Muscle of leg (tissue), 16 donors: ENCODE measurements at places on chromosomes 13 and 19. TPM values are rescaled to one million over a fixed set of nuclear protein-coding genes. Genes with fewer than 3 reads are reported as not detected.

The CBARP gene
- total RNA-seq: 0.84 TPM

The PNMA8B gene
- 3.5 TPM for total RNA-seq

The ZFR2 gene
- total RNA-seq: under 0.01 TPM

The BBC3 gene
- 2.9 TPM for total RNA-seq

The ICAM4 gene
- total RNA-seq: 0.35 TPM

The SRRM5 gene
- total RNA-seq: 0.18 TPM

The SIGLECL1 gene
- not detected for total RNA-seq

The MEDAG gene
- 9.7 TPM for total RNA-seq

The SERPINE3 gene
- total RNA-seq: not detected

The IGFL1 gene
- not detected for total RNA-seq

The CPB2 gene
- not detected for total RNA-seq

The ZNF579 gene
- 4.7 TPM for total RNA-seq

GRCh38 chr13:40026174-40026585, 370.7 kb downstream of the COG6 start:
- H3K36me3 ChIP-seq: no peaks in the 10 kb centered on the region
- no peak for DNase-seq
- no peak overlapping the region for H3K27ac ChIP-seq
- no peak overlapping the region for H3K4me3 ChIP-seq
- H3K4me1 ChIP-seq: peaks cover 2% of the 10 kb centered on the region

DNA sequence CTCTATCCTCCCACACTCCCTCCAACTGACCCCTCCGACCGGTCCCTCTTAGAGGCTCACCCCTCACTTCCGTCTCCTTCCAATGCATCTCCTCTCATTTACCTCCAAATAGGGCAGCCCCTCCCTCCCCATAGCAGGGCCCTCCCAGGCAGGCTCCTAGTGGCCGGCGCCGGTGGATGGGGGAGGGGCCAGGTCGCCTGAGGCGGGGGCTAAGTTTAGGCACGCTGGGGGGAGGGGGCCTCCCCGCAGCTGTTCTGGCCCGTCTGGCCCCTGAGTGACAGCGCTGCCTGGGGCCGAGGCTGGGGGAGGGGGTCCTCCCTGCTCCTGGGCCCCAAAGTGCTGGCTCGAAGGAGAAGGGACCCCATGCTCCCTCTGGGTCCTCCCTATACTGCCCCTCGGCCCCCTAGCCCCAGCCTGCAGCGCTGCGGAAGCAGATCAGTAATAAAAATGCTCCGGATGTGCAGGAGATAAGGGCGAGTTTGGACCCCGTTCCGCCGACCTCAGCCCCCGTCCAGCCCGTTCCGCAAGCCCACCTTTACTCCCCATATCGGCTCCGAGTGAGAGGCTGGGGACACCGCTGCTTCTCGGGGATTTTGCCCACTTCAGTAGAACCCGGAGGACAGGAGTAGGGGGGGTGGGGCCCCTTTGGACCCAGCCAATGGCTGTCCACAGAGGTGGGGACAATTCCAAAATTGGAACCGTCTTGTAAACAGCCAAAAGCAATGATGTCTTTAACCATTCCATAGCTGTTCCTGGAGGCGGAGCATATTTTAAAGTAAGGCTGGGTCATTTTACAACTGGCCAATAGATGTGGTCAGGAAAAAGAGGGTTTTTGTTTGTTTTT, 4.0 kb downstream of the RTN2 start:
- peaks cover 13% of the 10 kb centered on the region for H3K36me3 ChIP-seq
- peak; percentile 94 for DNase-seq
- H3K4me1 ChIP-seq: peaks cover 27% of the 10 kb centered on the region
- peak overlapping the region; percentile 85 for H3K4me3 ChIP-seq
- H3K27ac ChIP-seq: peak overlapping the region; percentile 98

- H3K4me3 ChIP-seq: no peak overlapping the region
- peaks cover 96% of the 10 kb centered on the region for H3K27me3 ChIP-seq
- H3K4me1 ChIP-seq: peaks cover 10% of the 10 kb centered on the region
- DNase-seq: no peak
- no peaks in the 10 kb centered on the region for H3K36me3 ChIP-seq
These were observed 1.4 kb upstream of the ERFL start for GRCh38 chr19:41929536-41930071.

DNA sequence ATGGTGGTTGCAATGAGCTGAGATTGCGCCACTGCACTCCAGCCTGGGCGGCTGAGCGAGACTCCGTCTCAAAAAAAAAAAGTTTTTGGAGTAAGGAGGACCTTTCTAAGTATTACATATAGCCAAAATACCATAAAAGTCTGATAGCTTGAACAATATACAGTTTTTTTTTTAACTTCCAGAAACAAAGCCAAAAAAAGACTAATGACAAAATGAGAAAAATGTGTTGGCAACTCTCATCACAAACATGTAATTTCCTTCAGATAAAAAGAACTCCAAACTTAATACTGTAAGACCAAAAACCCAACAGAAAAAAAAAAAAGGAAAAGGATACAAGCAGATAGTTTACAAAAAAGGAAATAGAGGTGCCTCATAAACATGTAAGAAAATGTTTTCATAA, 68.2 kb upstream of the MED4 start:
- no peak overlapping the region for H3K4me3 ChIP-seq
- no peaks in the 10 kb centered on the region for H3K36me3 ChIP-seq
- peak; percentile 53 for DNase-seq
- no peaks in the 10 kb centered on the region for H3K27me3 ChIP-seq
- peaks cover 8% of the 10 kb centered on the region for H3K4me1 ChIP-seq
- no peak overlapping the region for H3K27ac ChIP-seq

- peak overlapping the region; percentile 84 for H3K4me3 ChIP-seq
- peak; percentile 99 for DNase-seq
- peaks cover 21% of the 10 kb centered on the region for H3K36me3 ChIP-seq
- peaks cover 64% of the 10 kb centered on the region for H3K4me1 ChIP-seq
- H3K27me3 ChIP-seq: peaks cover 26% of the 10 kb centered on the region
- H3K27ac ChIP-seq: peak overlapping the region; percentile 100
These were observed 338 bp upstream of the UBE2M start for GRCh38 chr19:58558623-58559274.

DNA sequence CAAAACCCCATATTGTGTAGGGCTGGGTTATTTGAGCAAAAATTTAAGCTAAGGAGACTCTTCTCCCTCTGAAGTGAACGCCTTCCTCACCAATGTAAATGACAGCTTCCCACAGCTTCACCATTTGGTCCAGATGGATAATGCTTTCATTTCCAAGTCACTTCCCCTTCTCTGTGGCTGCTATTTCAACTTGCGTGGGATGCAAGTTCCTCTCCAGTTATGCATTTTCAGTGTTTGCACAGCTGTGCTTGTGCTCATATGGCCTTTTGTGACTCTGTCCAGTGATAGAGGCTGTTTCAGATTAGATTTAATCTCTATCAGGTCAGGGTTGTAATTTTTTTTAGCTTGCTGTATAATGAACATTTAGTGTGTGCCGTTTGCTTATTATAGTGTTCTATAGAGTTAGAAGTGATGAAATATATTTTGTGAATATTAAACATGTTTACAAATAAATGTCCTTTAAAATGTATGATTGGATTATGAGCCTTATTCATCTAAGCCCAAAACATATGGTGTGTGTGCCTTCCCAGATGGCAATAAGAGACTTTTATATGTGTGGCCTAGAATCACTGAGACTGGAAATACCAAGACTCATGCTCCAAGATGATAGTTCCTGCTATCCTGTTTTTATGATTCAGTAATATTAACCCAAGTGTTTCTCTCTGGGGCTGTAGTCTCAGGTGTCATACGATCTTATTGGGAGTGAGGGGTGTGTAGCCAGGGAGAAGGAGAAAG, 86.6 kb downstream of the TNFRSF19 start:
- no peaks in the 10 kb centered on the region for H3K27me3 ChIP-seq
- H3K27ac ChIP-seq: peak overlapping the region; percentile 48
- no peaks in the 10 kb centered on the region for H3K36me3 ChIP-seq
- H3K4me3 ChIP-seq: no peak overlapping the region
- H3K4me1 ChIP-seq: peaks cover 23% of the 10 kb centered on the region

- no peak overlapping the region for H3K4me3 ChIP-seq
- H3K36me3 ChIP-seq: no peaks in the 10 kb centered on the region
- H3K27me3 ChIP-seq: no peaks in the 10 kb centered on the region
- no peaks in the 10 kb centered on the region for H3K4me1 ChIP-seq
- H3K27ac ChIP-seq: no peak overlapping the region
These were observed 49.9 kb upstream of the RFXAP start for GRCh38 chr13:36769126-36769525.

DNA sequence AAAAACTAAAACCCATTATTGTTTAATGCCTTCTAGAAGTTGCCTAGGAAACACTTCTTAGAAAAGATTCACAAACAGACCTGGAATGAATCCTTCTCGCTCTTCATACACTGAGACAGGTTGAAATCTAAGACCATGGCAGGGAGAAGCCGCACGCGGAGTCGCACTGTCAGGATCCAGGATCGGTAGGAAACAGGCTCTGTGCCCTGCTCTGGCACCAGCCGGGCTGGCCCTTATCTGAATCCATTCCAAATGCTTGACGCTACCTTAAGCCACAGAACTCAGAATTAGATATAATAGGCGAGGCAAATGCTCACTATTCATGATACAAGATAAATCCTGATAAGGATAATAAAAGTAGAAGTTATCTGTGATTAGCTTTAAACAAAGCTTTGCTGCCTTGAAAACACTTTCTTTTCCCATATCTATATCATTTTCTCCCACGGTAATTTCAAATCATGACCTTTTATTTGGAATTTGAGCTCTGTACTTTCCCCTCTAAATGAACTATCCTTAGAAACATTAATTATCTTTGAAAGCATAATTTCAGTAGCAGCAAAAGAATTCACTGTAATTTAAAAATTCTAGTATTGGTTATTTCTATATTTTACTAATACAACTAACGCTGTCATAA, 385.6 kb downstream of the IRS2 start:
- H3K36me3 ChIP-seq: no peaks in the 10 kb centered on the region
- no peaks in the 10 kb centered on the region for H3K27me3 ChIP-seq
- H3K4me1 ChIP-seq: no peaks in the 10 kb centered on the region
- H3K4me3 ChIP-seq: no peak overlapping the region
- DNase-seq: no peak
- H3K27ac ChIP-seq: no peak overlapping the region

GRCh38 chr19:7203332-7203731, 90.9 kb downstream of the INSR start:
- no peak overlapping the region for H3K27ac ChIP-seq
- no peak overlapping the region for H3K4me3 ChIP-seq
- H3K36me3 ChIP-seq: no peaks in the 10 kb centered on the region

- no peak overlapping the region for H3K4me3 ChIP-seq
- H3K27ac ChIP-seq: no peak overlapping the region
- peaks cover 2% of the 10 kb centered on the region for H3K4me1 ChIP-seq
- no peak for DNase-seq
- peaks cover 27% of the 10 kb centered on the region for H3K27me3 ChIP-seq
- peaks cover 10% of the 10 kb centered on the region for H3K36me3 ChIP-seq
These were observed 1.2 kb upstream of the STXBP2 start for GRCh38 chr19:7635670-7636069.

- H3K4me3 ChIP-seq: no peak overlapping the region
- no peaks in the 10 kb centered on the region for H3K36me3 ChIP-seq
- no peaks in the 10 kb centered on the region for H3K4me1 ChIP-seq
- no peak overlapping the region for H3K27ac ChIP-seq
These were observed 40.7 kb downstream of the FGF14 start for GRCh38 chr13:102361113-102361512.

GRCh38 chr13:86051134-86052103, 252.2 kb upstream of the SLITRK6 start:
- no peaks in the 10 kb centered on the region for H3K4me1 ChIP-seq
- H3K4me3 ChIP-seq: no peak overlapping the region
- H3K27ac ChIP-seq: no peak overlapping the region
- no peaks in the 10 kb centered on the region for H3K27me3 ChIP-seq
- H3K36me3 ChIP-seq: no peaks in the 10 kb centered on the region

GRCh38 chr13:59946944-59947343, 216.8 kb downstream of the DIAPH3 start:
- no peak for DNase-seq
- no peak overlapping the region for H3K27ac ChIP-seq
- H3K4me1 ChIP-seq: no peaks in the 10 kb centered on the region
- H3K4me3 ChIP-seq: no peak overlapping the region

DNA sequence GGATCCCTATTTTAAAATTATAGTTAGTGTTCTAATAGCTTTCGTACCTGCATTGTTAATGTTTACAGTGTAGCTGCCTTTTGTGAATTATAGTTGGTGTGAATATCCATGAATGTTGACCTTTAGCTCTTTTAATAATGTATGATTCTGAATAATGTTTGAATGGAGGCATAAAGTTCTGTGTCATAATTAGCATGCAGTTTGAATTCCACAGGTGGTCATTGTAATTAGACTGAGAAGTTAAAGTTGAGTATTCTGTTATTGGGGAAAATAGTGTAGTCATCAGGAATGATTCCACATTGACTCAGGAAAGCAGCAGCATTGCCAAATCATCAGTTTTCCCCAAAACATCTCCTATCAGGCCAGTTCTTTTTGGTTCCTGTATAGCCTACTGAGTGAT, 12.1 kb downstream of the GPR18 start:
- no peak overlapping the region for H3K27ac ChIP-seq
- H3K4me3 ChIP-seq: no peak overlapping the region
- H3K36me3 ChIP-seq: peaks cover 4% of the 10 kb centered on the region
- H3K4me1 ChIP-seq: no peaks in the 10 kb centered on the region

GRCh38 chr13:112181336-112182067, 114.6 kb downstream of the SOX1 start:
- H3K27ac ChIP-seq: no peak overlapping the region
- H3K4me1 ChIP-seq: peaks cover 13% of the 10 kb centered on the region
- no peaks in the 10 kb centered on the region for H3K36me3 ChIP-seq

GRCh38 chr19:38773469-38774177, at the start of gene LGALS7:
Gene LGALS7, minus strand, starts transcription at chr19:38773517. Its CDS starts 25 bp downstream, at chr19:38773492.
- H3K27me3 ChIP-seq: peaks cover under 1% of the 10 kb centered on the region
- no peak within 1 kb of the TSS for H3K27ac ChIP-seq
- H3K4me1 ChIP-seq: peaks cover 8% of the 10 kb centered on the region
- no peak for DNase-seq
- H3K36me3 ChIP-seq: no peaks in the 10 kb centered on the region
- no peak within 1 kb of the TSS for H3K4me3 ChIP-seq

DNA sequence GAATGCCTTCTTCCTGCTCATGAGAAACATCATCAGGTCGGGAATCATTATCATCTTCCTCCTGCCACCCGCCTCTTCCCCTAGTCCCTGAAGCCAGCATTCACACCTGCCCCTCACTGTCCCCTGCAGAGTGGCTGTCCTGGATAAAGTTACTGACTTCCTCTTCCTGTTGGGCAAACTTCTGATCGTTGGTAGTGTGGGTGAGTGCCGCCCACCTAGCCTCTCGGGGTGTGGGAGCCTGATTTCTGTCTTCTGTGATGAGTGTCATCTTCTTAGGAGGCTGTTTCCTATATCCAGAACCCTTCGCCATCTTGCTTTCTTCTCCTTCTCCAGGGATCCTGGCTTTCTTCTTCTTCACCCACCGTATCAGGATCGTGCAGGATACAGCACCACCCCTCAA, 12.5 kb downstream of the SLC44A2 start:
- H3K27me3 ChIP-seq: no peaks in the 10 kb centered on the region
- no peak overlapping the region for H3K27ac ChIP-seq
- H3K4me1 ChIP-seq: peaks cover 9% of the 10 kb centered on the region
- H3K4me3 ChIP-seq: no peak overlapping the region
